ENCODE measurements at places on chromosomes 2 and 18.

DNA sequence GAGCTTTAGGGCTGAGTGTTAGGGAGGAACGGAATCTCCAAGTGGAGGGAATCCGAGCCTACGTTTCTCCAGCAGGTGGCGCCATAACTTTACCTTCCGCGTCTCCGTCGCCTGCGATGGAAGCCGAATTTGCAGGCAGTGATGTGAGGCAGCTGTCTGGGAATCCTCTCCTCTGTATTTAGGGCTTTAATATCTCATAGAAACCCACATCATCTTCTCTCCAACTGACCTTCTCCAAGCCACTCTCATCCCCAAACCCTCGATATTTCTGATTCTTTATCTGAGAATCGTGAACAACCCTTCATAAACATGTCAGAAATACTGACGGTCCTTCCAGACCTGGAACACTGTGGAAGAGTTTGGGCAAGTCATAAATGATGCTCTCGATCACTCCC, 27.5 kb downstream of the SIX2 start:
- DNase-seq: peak; percentile 46

GRCh38 chr2:39528701-39529100, 91.6 kb upstream of the MAP4K3 start:
- DNase-seq: no peak

DNA sequence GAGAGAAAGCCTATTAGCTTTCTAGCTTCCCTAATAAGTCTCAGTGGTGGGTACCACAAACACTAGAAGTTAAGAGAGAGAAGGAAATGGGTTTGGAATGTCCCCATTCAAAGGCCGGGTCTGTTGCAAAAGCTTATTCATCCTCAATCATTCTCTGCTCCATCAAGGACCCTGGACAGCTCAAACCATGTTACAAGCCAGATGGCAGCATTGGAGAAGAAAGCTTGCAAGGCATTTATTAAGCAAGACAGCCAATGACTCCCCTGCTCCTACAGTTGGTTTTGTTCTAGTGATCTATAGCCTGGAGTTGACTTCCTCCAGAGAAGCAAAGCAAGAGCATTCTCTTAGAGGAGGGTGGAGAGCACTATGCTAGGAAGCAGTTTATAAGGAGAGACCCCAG, 86.9 kb upstream of the LMAN1 start:
- no peak for DNase-seq

GRCh38 chr2:44184106-44184505, 15.4 kb downstream of the PPM1B start:
- DNase-seq: no peak

DNA sequence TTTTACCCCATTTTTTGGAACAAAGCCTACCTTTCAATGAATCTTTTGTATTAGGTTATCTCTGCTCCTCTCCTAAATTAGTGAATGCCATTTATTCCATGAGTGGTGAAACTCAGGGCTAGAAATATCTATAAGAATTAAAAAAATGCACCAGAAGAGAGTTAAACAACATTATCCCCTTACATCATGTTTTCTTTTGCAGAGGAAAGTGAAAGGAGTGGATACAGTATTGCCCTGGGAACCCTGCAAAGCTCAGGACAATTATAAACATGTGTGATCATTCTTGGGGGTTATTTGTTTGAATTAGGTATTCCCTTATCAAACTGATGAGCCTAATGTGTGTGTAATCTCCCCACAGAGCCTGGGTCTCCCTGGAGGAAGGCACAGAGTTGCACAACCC, 559.2 kb downstream of the RNF144A start:
- no peak for DNase-seq

- no peak for DNase-seq
Measured at GRCh38 chr2:69196327-69197117, 183.5 kb downstream of the ANTXR1 start.

- no peak for DNase-seq
Measured at GRCh38 chr2:158460632-158461297, 4.0 kb downstream of the PKP4 start.
